ENCODE measurements at places on chromosomes 12 and 14. TPM values are rescaled to one million over a fixed set of nuclear protein-coding genes. Genes with fewer than 3 reads are reported as not detected.

The CD27 gene
- polyA plus RNA-seq = 0.98 TPM

The PRPH gene
- 0.17 TPM for polyA plus RNA-seq

The SLC10A1 gene
- polyA plus RNA-seq = not detected

The KRT84 gene
- not detected for polyA plus RNA-seq

The KRT85 gene
- not detected for polyA plus RNA-seq

The ADGRD1 gene
- polyA plus RNA-seq = 14.5 TPM

The TAS2R31 gene
- polyA plus RNA-seq = 1.1 TPM

The PMEL gene
- polyA plus RNA-seq = 3.0 TPM

The BIN2 gene
- polyA plus RNA-seq = 4.2 TPM

The GYS2 gene
- 0.08 TPM for polyA plus RNA-seq

The HVCN1 gene
- 8.9 TPM for polyA plus RNA-seq

The GALNT8 gene
- polyA plus RNA-seq = 3.1 TPM

The LUM gene
- polyA plus RNA-seq = 56.3 TPM

The ZDHHC22 gene
- 0.41 TPM for polyA plus RNA-seq

The ADIPOR2 gene
- 49.5 TPM for polyA plus RNA-seq

The OR4K15 gene
- polyA plus RNA-seq = not detected

The OLR1 gene
- 1.2 TPM for polyA plus RNA-seq
